Heart right ventricle (tissue), 16 donors: ENCODE measurements at places on chromosomes 1 and 21. TPM values are rescaled to one million over a fixed set of nuclear protein-coding genes. Genes with fewer than 3 reads are reported as not detected.

GRCh38 chr1:207315435-207315834 is 6.0 kb upstream of the CD55 start:
- H3K27me3 ChIP-seq: no peaks in the 10 kb centered on the region
- no peak overlapping the region for H3K27ac ChIP-seq
- H3K4me3 ChIP-seq: no peak overlapping the region
- peaks cover 10% of the 10 kb centered on the region for H3K4me1 ChIP-seq

DNA sequence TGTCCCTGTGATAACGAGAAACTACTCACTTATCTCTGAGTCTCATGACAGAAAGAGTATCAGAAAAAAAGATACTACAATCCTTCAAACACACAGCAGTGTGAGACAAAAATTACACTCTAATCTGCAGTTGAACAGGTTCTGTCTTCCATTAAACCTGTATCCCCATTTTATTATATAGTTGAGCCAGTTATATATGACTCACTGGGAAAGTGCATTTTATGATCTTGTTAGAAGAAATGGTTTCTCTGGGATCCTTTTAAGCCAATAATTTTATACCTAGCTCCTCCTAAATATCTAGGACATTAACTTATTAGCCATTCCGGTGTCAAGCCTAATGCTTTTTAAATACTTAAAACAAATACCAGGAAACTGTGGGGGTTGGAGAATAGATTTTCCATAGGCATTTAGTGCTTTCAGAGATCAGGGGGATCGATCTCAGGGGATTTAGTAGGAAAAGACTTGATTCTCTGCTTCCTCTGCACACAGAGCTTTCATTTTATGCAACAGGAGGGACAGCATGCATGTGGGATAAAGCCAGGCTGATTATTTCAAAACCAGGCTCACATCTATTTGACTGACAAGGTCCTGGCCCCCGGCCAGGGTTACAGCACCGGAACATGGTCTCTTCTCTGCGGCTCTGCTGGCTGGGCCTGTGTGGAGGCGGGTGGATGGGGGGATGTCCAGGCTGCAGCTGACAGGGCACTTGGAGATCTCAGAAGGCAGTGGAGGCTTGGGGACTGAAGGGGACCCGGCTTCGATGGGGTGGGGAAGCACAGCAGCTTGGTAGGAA is 310.6 kb downstream of the DISC1 start:
- peak; percentile 78 for DNase-seq
- H3K27ac ChIP-seq: no peak overlapping the region
- no peaks in the 10 kb centered on the region for H3K27me3 ChIP-seq
- no peaks in the 10 kb centered on the region for H3K36me3 ChIP-seq
- no peak overlapping the region for H3K4me3 ChIP-seq

DNA sequence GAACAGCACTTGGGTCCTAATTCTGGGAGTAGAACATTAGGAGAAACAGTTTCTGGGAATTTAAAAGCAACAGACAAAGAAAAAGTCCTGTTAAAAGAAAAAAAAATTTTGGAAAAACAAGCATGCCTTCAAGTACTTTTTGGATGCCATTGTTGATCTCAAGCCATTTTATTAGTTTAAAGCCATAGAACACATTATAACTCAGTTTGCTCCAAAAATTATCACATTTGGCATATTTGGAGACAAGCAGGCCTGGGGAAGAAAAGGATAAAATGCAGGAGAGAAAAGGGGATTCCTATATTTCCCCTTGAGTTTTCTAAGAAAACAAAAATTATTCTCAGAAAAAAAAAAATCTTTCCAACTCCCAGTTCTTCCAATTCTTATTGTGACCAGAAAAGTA is 146.8 kb downstream of the TENT5C start:
- H3K36me3 ChIP-seq: no peaks in the 10 kb centered on the region
- H3K4me3 ChIP-seq: no peak overlapping the region
- peaks cover 9% of the 10 kb centered on the region for H3K4me1 ChIP-seq
- no peak overlapping the region for H3K27ac ChIP-seq
- no peak for DNase-seq

DNA sequence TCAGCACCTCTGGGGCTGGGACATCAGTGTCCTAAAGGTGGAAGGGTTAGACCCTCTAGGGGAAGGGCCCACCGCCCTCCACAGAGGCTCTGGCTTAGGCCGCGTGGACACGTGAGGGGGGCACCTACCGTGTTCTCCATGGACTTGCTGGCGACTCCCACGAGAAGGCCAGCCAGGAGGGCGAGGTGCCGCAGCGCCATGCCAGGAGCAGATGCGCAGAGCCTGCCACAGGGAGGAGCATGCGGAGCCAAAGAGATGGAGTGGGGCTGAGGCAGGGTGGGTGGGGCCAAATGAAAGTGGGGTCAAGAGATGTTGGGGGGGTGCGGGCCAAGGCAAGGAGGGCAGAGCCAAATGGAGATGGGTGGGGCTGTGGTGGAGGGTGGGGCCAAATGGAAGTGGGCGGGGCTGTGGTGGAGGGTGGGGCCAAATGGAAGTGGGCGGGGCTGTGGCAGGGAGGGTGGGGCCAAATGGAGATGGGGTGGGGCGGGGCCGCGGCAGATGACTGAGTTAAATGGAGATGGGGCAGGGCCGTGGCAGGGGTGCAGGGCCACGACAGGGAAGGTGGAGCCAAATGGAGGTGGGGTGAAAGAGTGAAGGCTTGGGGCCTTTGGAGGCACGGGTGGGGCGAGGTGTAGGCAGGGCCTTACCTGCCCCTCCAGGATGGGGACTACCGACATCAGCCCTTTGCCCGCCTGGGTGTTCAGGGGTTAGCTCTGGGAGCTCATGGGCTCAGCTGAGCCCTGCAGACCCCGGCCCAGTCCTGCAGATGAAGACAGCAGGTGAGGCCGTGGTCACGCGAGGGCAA is 17.4 kb upstream of the RNF223 start:
- no peak overlapping the region for H3K27ac ChIP-seq
- H3K4me3 ChIP-seq: no peak overlapping the region
- H3K36me3 ChIP-seq: no peaks in the 10 kb centered on the region
- no peaks in the 10 kb centered on the region for H3K4me1 ChIP-seq

DNA sequence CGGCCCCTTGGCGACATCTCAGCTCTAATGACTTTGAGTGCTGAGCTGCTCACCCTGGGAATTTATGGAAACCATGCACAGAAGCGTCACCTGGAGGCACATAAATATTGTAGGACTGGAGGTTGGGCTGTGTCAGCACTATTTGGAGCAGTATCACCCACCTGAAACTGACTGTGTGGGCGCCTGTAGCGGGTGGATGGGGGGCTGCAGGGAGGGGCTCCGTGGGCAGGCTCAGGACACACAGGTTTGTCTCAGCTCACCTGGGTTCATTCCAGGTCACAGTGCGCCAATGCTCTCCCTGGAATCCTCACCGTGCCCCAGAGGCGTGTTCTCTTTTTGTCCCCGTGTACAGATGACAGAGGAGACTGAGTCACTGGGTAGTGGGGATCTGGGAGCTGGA is 74.8 kb upstream of the ACTL8 start:
- H3K27me3 ChIP-seq: no peaks in the 10 kb centered on the region
- H3K36me3 ChIP-seq: no peaks in the 10 kb centered on the region
- no peaks in the 10 kb centered on the region for H3K4me1 ChIP-seq
- DNase-seq: no peak
- H3K27ac ChIP-seq: no peak overlapping the region

DNA sequence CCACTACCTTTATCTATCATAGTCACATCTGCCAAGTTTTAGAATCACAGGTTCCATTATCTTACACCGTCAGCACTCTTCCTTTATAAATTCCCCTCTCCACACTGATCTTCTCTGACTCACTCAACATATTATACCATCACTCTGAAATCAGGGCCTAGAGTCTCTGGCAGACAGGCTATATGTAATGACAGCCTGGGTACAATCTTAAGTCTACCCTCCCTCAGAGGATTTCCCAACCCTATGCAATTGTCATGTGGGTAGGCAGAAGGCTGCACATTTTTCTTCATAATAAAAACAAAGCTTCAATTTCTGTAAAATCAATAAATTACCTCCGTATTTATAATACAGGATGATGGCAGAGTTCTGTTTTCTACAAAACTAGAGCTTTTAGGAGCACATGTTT is 138.0 kb downstream of the RERE start:
- H3K4me1 ChIP-seq: peaks cover 34% of the 10 kb centered on the region
- H3K4me3 ChIP-seq: no peak overlapping the region
- H3K36me3 ChIP-seq: no peaks in the 10 kb centered on the region
- no peak for DNase-seq

DNA sequence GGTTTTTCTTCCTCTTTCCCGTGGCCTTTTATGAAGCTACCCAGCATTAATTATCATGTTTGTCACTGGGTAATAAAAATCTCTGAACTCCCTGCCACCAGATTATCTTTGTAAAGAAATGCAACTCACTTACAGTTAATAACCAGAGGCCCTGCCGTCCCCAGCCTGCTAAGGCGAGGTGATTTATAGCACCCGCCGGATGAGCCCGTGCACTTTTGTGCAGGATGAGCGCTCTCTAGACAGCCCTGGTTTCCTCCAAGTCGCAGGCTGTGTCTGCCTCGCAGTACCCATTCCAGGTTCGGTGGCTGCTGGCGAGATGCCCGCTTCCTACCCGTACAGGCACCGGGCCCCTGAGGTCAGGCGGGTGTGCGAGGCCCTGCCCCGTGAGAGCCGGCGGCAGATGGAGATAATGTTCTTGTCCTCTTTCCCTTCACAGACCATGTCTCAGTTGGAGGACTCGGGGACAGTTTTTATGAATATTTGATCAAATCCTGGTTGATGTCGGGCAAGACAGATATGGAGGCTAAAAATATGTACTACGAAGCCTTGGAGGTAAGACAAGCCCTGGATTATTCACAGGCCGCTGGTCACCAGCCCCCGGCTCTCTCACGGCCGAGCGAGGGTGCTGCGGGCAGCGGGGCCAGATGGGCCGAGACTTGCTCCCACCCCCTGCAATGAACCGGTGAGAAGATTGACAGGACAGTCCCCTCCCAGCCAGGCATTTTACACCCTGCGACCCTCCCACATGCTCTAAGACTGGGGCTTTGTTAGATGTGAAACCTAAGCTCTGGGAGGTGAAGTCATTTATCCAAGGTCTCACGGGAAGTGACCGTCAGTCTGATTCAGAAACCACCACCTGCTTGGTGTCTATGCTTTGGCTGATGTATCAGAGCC is 28.5 kb upstream of the SELENON start:
- peak overlapping the region; percentile 50 for H3K27ac ChIP-seq
- DNase-seq: peak; percentile 79
- H3K36me3 ChIP-seq: no peaks in the 10 kb centered on the region
- H3K4me3 ChIP-seq: no peak overlapping the region
- peaks cover 46% of the 10 kb centered on the region for H3K4me1 ChIP-seq

- no peak overlapping the region for H3K27ac ChIP-seq
- no peak overlapping the region for H3K4me3 ChIP-seq
- peaks cover 16% of the 10 kb centered on the region for H3K27me3 ChIP-seq
- no peaks in the 10 kb centered on the region for H3K4me1 ChIP-seq
Observed at GRCh38 chr1:220281159-220281574, 8.9 kb upstream of the RAB3GAP2 start.

CFHR2 gene
- not detected for total RNA-seq

KIAA0319L gene
- total RNA-seq: 72.6 TPM

KCNA2 gene
- 0.60 TPM for total RNA-seq

TMEM50A gene
- 89.9 TPM for total RNA-seq
